ENCODE measurements at places on chromosomes 3 and 15. TPM values are rescaled to one million over a fixed set of nuclear protein-coding genes. Genes with fewer than 3 reads are reported as not detected.

EIF4E3 gene
- 3.7 TPM for total RNA-seq

ATP10A gene
- 8.0 TPM for total RNA-seq

PP2D1 gene
- total RNA-seq, result not detected

CHST13 gene
- total RNA-seq, result 0.41 TPM

CFAP91 gene
- total RNA-seq, result 0.29 TPM

CCDC13 gene
- 0.60 TPM for total RNA-seq

KNL1 gene
- total RNA-seq, result 3.8 TPM

GCNT3 gene
- total RNA-seq, result 156 TPM

GOLGA6A gene
- not detected for total RNA-seq

SLC24A5 gene
- total RNA-seq, result not detected

KLHL40 gene
- not detected for total RNA-seq

GOLGA8H gene
- total RNA-seq, result 1.2 TPM

All from A549 treated with ZK216348 at 1 μM for 4 hours (cell line).